ENCODE measurements at places on chromosomes 2 and 18. TPM values are rescaled to one million over a fixed set of nuclear protein-coding genes. Genes with fewer than 3 reads are reported as not detected.

ZSWIM2 gene
- not detected for total RNA-seq

ASAP2 gene
- 66.8 TPM for total RNA-seq

PJVK gene
- 14.6 TPM for total RNA-seq

SLC11A1 gene
- 0.35 TPM for total RNA-seq

PPP1R1C gene
- 27.5 TPM for total RNA-seq

AQP12B gene
- not detected for total RNA-seq

ZNF396 gene
- 2.0 TPM for total RNA-seq

SERPINB3 gene
- not detected for total RNA-seq

DLGAP1 gene
- total RNA-seq = not detected

SCYGR4 gene
- total RNA-seq = not detected

SIX3 gene
- 1.4 TPM for total RNA-seq

Measured in PC-9 (cell line).